Activated T-cell treated with anti-CD3 and anti-CD28 coated beads, Interleukin-2, amount 50 U/mL, for 24 hours (primary cell): ENCODE measurements at places on chromosomes 2 and 18.
A peak's percentile ranks its signal among the peaks of the same experiment; 100 is the strongest.

DNA sequence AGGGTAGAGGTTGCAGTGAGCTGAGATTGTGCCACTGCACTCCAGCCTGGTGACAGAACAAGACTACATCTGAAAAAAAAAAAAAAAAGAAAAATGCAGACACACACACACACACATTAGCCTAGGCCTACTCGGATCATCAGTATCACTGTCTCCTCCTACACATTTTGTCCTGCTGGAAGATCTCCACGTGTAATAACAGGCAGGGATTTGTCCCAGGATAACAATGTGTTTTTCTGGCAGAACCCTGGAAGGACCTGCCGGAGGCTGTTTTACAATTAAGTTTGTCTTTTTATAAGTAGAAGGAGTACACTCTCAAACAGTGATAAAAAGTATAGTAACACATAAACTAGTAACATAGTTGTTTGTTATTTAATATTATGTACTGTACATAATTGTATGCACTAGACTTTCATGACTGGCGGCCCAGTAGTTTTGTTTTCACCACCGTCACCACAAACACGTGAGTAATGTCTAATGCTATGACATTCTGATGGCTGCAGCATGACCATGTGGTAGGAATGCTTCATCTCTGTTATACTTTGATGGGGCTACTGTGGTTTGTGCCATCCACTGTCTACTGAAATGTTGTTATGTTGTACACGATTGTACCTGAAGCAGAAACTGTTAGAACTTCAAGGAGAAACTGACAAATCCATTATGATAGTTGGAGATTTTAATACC is 130.6 kb downstream of the ATP9B start:
- no peak for DNase-seq

- DNase-seq: no peak
Measured at GRCh38 chr2:237998530-237998929, 31.7 kb downstream of the UBE2F start.

- no peak for DNase-seq
Measured at GRCh38 chr2:157052685-157053224, 204.8 kb upstream of the GALNT5 start.

DNA sequence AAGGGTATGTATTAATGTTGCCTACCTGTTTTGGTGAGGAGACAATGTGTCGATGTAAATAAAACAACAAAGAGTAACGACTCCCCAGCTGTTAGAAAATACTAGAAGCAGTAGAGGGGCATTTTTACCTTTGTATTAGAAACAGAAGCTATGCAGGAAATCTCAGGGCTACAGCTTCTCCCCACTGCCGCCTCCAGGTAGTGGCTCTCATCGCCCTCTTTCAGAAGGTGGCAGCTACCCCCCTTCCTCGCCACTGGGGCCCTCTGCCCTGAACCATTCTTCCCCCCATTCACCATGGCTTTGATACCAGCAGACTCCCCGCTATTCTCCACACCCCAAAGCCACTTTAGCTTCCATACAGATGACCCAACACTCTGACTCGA is 6.7 kb downstream of the PLA2R1 start:
- DNase-seq: no peak

DNA sequence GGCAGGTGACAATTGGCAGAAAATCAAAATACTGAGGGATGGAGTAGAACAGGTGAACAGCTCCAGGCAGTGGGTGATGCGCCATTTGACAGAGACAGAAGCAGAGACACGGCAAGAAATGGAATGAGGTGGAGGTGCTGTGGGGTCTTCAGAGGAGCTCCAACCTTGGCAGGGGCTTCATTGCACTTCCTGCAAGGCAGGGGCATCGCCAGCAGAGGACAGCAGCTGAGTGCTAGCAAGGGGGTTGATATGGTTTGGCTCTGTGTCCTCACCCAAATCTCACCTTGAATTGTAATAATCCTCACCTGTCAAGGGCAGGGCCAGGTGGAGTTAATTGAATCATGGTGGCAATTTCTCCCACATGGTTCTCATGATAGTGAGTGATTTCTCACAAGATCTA is 42.8 kb downstream of the CCDC68 start:
- no peak for DNase-seq

DNA sequence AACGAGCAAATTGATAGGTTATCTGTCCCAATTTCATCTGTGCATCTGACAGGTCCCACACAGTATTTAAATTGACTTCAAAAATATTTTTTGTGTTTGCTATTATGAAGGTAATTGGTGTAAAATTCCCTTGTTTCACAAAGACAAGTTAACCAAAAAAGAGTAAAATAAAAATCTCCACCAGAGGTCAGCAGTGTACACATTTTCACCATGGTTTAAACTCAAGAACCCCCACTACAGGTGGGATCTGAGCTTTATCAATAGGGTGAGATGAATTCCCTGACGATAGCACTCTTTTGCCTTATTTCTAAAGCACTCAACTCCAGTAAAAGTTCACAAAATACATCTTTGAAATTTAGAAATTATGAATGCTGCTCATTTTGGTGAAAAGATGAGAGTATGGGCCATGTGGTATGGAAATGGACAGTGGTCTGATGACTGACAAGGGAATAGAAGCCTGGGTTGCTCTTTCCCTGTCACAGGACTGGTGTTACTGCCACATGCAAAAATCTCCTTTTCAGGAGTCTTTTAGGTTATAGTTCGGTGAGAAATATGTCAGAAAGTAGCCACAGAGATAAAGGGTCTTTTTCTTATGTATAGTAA is 68.0 kb downstream of the SERPINB8 start:
- DNase-seq: no peak

GRCh38 chr18:13445241-13445897 is 226.8 kb downstream of the LDLRAD4 start:
- DNase-seq: peak; percentile 24

DNA sequence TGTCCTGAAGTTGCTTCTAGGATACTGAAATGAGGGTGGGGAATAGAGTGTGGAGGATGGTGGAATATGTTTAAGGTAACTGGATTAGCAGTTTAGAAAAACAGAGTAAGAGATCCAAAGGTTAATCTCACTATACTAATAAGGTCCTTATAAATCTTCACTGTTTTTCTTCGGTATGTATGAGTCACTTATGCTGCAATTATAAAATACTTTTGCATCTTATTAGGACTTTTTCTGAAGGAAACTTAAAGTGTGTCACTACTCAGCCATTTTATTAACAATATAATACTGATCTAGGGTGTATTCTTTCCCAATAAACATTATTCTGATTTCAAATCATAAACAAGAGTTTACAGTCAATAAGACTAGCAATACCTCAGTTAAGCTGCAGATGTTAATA is 182.3 kb downstream of the ZNF521 start:
- DNase-seq: no peak

GRCh38 chr2:230953845-230954244 is 28.8 kb upstream of the GPR55 start:
- DNase-seq: no peak

DNA sequence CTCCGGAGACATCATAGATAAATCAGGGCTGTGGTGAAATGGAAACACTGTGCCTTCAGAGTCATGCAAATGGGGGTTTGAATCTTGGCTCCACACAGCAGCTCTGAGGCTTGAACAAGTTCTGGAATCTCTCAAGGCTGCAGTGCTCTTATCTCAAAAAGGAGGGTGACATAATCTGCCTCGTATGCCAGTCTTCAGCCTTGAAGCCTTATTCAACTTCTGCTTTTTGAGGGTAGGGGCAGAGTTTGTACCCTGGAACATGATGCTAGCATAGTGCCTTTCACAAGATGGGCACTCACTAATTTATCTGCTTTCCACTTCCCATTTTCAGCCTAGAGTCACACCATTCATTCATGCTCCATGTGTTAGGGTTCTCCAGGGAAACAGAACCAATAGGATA is 42.3 kb downstream of the GATA6 start:
- no peak for DNase-seq

- DNase-seq: no peak
Measured at GRCh38 chr18:62175521-62175920, 11.3 kb downstream of the PIGN start.

DNA sequence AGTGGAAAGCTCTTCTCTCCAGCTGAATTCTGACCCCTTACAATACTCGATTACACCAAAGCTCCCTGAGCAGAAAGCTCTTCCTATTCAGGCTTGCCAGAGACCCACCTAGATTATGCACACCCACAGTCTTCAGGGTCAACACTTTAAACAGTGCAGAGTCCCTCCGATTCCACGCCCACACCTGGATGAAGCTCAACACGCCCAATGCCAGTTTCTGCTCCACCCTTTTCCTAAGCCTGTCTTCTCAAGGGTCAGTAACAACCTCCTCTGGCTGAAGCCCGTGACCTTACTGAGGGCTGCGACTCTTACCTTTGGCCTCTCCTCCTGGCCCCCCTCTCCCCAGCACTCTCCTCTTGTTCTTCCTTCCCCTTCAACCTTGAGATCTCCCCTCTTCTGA is 492.0 kb upstream of the SALL3 start:
- DNase-seq: no peak

DNA sequence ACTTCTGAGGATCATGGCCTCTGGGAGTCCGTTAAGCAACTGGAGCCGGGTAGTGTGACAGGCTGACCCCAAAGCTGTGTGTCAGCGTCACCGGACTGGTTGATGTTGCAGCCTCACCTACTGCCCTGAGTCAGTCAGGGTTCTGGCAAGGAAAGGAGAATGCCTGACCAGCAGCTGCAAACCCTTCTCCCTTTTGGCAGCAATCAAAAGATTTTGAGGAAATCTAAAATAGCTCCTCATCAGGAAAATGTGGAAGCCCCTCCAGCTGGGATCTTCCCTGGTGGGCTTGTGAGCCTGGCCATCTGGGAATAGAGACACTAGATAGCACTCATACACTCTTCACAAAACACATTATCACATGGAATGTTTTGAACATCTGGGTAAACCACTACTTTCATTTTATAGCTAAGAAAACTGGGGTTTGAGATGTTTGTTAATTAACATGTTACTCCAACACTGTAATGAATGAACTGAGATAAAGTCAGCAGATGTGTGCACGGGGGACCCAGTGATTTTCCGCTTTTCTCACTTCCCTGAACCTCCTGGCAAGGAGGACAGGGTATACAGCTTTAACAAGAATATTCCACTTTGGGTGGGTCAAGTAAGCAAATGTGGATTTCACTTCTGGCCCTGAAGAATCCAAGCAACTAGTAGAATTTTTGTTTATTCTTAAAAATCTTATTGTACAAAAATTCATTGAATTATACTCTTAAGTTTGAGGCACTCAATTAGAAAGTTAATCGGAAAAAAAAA is 24.7 kb downstream of the CLUL1 start:
- DNase-seq: no peak

DNA sequence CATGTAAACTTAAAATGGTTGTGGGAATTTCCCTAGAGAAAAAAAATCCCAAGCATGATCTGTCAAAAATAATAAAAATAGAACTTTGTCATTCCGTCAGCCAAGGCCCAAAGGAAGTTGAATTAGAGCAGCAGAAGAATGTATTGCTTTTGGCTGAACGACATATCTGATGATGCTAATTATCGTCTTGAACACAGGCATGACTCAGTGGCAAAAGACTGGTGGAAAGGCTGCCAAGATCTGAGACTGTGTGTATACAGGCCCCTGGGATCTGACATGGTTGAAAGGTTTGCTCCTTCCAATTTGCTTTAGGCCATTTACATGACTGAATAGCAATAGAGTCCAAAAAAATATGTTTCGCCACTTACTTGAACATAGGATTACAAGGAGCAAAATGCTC is 1057.1 kb upstream of the CRIM1 start:
- DNase-seq: no peak

DNA sequence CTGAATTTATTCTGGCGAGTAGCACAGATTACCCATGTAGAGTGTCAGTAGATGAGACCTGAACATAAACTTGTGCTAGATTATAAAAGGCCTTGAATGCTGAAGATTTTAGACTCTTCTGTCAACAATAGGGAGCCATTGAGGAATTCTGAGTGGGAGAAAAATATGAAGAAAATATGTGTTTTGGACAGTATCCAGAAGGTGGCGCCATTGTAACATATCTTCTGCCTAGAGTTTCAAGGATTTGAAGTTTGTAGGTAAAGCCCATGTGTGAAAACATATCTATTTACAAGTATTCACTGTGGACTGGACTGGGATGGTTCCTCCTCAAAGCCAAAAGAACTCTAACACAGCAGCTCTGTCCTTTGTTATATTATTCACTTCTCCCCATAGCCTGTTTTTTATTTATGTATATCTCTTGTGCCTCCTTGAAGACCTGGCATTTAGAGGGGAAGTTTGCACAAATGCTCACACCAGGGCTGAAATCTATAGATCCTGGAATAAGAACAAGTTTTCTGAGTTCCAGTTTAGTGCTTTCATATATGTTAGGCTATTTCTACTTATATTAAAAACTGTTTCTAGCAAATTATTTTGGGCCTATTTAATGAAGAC is 124.9 kb downstream of the RDH14 start:
- no peak for DNase-seq

GRCh38 chr18:13570856-13571495 is 155.4 kb downstream of the FAM210A start:
- DNase-seq: peak; percentile 33

DNA sequence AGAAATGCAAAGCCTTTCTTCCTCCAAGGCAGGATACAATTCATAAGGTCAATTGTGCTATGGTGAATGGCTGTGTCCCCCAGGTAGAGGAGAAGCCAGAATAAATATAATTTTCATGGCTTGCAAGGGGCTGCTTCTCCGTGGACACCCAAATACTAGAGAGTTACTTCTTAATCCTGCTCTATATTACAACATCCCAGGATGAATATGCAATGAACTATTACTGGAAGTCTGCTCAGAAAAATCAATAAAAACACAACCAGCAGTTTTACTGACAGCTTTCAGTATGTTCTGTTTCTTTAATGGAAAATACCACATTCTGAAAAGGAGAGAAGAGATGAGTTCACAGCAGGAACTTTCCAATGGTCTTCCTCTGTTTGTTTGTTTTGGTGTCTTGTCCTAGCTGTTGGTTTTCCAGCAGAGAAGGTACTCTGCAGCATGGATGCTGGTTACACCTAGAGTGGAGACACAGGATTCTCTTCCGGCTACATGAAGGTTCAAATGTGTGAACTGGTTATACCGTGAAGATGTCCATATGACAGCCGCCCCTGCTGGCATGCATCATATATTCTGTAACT is 213.0 kb downstream of the PID1 start:
- no peak for DNase-seq

GRCh38 chr2:63721082-63721424 is 120.6 kb upstream of the UGP2 start:
- no peak for DNase-seq
